ENCODE measurements at places on chromosomes 2 and 18.

DNA sequence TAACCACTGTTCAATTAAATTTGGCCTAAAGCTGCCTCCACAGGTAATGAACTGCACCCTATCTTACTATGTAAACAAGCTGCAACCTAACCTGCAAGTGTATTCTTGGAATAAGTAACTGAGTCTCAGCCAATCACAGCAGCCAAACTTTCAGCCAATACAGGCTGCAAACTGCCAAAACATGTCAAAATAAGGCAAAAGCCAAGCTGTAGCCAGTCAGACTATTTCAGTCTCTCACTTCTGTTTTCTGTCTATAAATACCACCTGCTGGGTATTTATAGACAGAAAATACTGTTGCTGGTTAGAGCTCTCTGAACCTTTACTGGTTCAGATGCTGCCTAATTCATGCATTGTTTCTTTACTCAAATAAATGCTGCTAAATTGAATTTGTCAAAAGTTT is 14.3 kb downstream of the C2orf76 start:
- no peak for DNase-seq

DNA sequence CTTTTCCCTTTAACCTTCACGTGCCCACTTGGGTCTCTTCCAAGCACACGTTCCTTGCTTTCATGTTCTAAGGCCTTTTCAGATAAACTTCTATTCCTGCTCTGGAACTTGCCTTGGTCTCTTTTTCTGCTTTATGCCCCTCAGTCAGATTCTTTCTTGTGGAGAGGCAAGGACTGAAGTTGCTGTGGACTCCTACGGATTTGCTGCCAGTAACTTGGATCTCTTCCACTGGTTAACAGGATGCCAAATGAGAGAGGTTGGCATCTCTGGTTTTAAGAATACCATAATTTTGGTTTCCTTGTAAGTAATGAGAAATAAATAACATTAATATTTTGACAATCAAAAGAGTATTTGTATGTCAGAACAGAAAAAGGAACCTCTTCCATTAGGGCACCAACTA is 33.0 kb downstream of the COMMD1 start:
- DNase-seq, result no peak

DNA sequence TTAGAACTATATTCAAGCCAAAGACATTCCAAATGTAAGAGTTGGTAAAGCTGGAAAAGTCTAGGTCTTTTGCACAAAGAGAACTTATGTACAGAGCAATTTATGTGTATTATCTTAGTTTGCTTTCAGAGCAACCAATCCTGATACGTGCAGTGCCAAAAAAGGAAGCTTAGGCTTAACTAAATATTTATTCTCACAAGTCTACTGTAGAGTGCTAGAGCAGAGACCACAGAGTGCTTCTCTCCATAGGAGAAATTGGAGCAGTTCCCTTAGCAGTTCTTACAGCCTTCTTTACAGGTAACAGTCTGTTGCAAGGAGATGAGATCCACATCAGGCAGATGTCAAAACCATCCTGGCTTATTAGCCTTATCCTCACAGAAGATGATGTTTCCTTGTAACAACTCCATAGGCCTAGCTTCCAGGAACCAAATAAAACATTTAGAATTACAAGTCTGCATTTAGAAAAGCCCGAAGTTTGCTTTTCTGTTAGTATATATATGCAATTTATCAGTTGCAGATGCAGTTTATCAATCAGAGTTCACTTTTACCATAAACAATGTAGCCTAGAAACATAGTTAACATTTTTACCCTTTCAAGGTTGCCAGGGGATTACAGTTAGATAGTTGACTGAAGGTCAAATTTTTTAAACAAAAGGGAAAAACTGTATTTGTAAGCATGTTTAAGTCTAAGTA is 250.6 kb upstream of the KCNJ3 start:
- DNase-seq, result no peak

- no peak for DNase-seq
These were observed 213.0 kb downstream of the TNS1 start for GRCh38 chr2:217789736-217790181.

- no peak for DNase-seq
These were observed 2.3 kb upstream of the NR4A2 start for GRCh38 chr2:156334496-156335478.

- DNase-seq, result no peak
These were observed 530.2 kb upstream of the LINC00305 start for GRCh38 chr18:64679121-64679520.

GRCh38 chr2:64793701-64794100 is 140.0 kb upstream of the SERTAD2 start:
- DNase-seq, result no peak

GRCh38 chr2:121044412-121044811 is 240.6 kb downstream of the TFCP2L1 start:
- DNase-seq, result no peak

DNA sequence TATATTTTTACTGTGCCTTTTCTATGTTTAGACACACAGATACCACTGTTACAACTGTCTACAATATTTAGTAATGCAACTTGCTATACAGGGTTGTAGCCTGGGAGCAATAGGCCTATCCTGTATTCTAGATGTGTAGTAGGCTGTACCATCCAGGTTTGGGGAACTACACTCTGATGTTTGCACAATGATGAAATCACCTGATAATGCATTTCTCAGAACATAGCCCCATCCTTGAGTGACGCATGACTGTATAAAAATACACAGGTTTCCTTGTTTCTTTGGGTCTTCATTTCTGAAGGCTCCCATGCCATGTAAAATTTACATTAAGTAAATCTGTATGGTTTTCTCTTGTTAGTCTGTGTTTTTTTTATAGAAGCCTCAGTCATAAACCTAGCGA is 270.9 kb upstream of the SKOR2 start:
- DNase-seq, result no peak

DNA sequence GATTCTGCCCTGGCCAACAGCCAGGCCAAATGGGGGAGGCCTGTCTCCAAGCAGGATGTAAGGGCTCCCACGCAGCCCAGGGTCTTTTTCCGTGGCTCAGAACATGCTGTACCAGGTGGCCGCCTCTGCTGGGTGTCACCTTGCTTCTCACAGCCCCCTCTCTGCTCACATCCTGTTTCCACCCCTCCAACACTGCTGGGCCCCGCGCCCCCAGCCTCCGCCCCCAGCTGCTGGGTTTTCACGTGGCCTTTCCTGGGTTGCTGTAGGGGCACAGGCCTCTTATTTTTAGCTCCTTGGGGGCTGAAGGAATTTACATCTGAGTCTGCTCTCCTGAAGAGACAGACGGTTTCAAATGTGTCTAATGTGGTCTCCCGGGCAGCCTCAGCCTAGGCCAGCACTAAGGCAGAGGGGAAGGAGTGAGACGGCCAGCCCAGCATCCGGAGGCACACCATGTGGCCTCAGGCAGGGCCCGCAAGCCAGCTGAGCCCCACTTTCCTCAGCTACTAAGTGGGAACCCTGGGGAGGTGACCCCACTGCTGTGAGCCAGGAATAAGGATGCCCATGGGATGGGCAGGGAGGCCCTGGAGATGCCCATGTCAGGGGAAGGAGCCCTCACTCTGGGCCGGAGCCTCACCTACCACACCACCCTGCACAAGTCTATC is 18.7 kb upstream of the DUSP2 start:
- no peak for DNase-seq

DNA sequence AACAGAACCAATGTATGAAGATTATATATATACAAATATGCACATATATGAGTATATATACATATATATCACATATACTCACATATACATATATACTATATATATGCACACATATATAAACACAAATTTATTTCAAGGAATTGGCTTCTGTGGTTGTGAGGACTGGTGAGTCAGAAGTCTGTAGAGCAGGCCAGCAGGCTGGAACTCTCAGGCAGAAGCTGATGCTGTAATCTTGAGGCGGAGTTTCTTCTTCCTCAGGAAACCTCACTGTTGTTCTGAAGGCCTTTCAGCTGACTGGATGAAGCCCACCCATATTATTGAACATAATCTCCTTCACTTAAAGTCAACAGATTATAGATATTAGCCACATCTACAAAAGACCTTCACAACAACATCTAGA is 143.9 kb upstream of the CREB1 start:
- no peak for DNase-seq

GRCh38 chr2:138272524-138273195 is 228.9 kb upstream of the SPOPL start:
- DNase-seq, result no peak

DNA sequence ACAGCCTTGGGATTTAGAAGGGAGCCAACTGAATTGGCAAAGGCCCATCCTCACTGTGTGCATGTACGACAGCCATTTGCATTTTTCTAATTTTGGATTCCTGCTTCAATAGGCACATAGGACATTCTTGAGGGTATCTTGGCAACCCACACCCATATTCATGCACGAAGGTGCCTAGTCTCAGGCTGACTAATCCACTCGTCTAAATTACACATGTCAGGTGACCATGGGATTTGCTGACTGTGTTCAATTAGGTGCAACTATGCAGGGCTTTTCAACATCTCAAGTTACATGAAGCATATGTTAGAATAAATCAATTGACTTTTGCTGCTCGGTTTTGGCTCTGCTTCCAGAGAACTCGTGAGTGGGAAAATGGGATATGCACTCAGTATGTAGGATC is 249.7 kb downstream of the SP3 start:
- peak; percentile 8 for DNase-seq

GRCh38 chr2:177667626-177668025 is 275.1 kb downstream of the AGPS start:
- DNase-seq, result no peak

- DNase-seq, result no peak
These were observed 130.6 kb upstream of the CBLN2 start for GRCh38 chr18:72674710-72675109.

- DNase-seq, result no peak
These were observed 52.0 kb downstream of the CDC42EP3 start for GRCh38 chr2:37619230-37619958.

GRCh38 chr2:173354073-173354581 is 545 bp upstream of the CDCA7 start:
- no peak for DNase-seq

DNA sequence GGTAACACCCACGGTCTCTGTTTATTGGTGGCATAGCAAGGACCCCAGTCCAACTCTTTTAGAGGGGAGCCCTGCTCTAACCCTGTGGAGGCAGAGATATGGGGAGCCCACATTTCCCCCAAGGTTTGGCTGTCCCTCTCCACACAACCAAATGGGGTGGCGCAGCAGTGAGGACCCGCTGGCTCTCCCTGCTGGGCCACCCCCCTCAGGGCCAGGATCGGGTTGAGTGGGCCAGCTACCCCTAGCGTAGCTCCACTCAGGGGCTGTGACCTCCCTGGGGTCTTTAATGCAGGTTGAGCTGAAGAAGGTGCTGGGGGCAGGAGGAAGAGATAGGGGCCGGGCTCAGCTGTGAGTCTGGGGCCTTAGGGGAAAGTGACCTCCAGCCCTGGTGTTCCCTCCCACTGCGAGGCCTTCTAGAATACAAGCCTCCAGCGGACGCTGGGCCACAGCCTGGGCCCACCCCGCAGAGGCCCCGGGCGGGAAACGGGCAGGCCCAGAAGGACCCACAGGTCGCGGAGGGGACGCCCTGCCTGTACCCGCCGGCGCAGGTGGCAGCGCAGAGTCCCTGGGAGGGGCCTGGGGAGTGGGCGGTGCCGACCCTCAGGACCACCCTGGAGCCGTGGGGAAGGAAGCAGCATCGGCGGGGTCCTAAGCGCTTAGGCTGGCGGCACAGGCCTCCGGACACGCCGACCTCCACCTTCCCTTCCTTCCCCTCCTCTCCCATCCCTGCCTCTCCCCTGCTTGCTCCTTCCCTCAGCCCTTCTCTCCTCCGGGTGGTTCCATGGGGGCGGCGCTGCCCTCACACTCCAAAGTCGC is 9.6 kb downstream of the CROCC2 start:
- DNase-seq, result no peak

DNA sequence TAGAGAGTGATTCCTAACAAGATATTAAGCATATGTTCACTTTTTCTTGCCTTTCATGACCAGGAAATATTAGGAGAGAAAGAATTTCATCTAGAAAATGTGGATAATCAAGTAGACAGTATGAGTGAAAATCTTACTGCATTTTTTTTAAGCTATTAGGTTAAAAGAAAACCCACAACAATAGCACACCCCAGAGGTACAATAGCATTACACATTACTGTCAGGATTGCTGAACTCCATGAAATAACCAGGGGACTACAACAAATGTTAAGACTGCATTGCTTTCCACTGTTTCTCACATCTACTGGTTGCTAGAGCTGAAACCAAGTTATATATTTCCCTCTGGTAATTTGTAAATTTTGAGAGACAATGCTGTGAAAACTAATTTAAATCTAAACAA is 33.7 kb downstream of the KLF7 start:
- no peak for DNase-seq

DNA sequence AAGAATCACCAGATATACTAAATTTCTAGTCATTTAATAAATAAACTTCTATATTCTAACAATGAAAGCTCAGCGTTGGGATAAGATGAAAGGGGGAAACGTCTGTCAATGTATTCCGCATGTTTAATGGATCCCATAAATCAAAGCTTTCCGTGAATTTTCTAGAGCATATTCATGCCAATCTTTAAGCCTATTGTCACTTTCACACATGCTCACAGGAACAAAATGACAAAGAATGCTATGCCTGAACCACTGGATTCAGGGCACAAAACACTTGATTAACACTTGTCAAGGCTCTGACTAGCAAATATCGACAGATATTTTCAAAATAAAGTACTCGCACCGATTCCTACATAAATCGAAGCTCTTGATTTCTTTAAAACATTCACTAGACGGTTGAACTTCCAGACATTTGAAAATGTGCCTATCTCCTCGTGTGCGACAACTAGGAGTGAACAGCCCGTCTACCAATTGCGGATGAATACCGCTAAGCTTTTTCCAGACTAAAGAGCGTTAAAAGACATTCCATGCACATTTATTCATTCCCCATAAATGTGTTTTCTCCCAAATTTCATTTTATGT is 1.8 kb downstream of the TLK1 start:
- DNase-seq, result no peak

DNA sequence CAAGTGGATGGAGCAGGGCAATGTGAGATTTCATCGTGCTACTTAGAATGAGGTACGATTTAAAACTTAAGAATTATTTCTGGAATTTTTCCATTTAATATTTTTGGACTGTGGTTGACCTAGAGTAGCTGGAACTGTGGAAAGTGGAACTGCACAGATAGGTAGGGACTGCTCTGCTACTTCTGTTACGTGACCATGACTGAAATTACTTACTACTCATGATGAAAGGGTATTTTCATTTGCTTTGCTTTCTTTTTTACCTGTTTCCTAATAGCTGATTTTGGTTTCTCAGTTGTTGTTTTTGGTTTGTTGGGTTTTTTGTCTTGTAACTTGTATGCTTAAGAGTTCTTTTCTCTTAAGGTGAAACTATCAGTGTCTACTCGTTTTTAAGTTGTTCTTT is 11.4 kb downstream of the UBE2E3 start:
- DNase-seq, result no peak

DNA sequence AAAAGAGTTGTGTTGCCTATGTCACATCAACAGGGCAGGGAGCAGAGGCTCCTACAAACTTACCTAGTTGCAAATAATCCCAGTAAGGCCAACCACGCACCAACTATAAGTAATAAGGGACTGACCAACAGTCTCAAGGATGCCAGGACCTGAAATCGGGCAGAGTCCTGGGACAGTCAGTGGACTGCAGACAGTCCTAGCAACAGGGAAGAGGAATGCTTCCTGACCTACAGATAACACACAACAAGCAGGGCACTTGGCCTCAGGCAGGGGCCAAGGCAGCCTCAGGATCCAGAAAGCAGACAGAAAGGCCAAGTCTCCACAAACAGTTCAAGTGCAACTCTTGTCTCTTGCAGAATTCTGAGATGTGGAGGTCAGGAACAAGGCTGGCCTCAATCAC is 56.2 kb downstream of the GALNT14 start:
- no peak for DNase-seq

- no peak for DNase-seq
These were observed 145.6 kb downstream of the TGIF1 start for GRCh38 chr18:3595369-3596273.
